ENCODE measurements at places on chromosomes 7 and 10. TPM values are rescaled to one million over a fixed set of nuclear protein-coding genes. Genes with fewer than 3 reads are reported as not detected.

Gene NACAD
- total RNA-seq = 7.9 TPM

DNA sequence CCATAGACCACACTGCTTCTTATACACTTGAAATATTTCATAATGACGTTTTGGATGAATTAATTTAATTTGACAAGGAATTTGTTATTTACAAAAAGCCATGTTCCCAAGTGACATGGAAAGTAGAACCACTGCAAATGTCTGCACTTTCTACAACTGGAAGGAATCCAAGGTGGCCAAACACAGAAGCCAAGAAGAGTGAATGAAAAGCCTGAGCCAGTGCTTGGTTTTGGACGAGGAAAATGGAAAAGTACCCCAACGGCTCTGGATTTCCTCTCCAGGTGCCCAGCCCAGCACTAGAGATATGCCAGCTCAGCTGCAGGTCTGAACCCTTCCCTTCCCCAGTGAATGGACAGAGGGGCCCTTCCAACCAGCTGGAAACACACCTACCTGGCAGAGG lies 279.4 kb downstream of the TNS3 start:
- no peak for DNase-seq

GRCh38 chr7:15621468-15621867 lies 59.7 kb upstream of the AGMO start:
- no peak for DNase-seq

Gene SDK1
- total RNA-seq = 2.3 TPM

Gene FAM25G
- total RNA-seq = not detected

DNA sequence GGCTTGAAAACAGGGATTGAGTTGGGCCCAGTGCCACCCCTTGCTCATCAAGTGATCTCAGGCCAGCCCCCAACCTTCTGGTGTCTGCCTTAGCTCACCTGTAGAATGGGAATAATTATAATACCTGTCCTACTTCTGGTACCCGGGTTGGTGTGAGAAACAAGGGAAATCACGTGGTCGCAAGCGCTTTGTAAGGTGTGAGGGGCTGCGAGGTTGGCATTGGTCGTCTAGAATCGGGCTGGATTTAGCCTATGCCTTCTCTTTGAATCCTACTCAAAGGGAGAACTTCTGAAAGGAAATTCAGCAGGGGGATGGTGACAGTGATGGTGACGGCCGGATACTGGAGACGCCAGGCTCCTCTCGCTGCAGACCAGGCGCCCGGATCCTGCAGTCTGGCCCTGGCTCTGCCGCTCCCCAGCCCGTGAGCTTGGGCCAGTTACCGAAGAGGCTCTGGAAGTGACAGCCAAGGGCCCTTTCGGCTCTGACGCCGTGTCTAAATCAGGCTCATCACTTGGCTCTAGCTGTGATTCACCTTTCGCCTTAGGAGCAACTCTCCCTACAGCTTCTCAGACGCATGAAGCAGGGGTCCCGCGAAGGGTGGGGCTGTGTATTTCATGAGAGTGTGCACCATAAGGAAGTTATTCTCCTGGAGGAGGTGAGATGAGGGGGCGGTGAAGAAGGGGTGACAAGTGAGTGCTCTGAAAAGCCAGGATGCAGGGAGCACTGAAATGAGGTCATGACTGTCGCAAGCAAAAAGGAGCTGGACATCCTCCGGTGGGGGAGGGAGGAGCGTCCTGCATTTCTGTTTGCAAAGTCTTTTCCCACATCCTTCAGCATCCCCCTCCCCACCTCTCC lies 4.0 kb upstream of the CREB5 start:
- no peak for DNase-seq

DNA sequence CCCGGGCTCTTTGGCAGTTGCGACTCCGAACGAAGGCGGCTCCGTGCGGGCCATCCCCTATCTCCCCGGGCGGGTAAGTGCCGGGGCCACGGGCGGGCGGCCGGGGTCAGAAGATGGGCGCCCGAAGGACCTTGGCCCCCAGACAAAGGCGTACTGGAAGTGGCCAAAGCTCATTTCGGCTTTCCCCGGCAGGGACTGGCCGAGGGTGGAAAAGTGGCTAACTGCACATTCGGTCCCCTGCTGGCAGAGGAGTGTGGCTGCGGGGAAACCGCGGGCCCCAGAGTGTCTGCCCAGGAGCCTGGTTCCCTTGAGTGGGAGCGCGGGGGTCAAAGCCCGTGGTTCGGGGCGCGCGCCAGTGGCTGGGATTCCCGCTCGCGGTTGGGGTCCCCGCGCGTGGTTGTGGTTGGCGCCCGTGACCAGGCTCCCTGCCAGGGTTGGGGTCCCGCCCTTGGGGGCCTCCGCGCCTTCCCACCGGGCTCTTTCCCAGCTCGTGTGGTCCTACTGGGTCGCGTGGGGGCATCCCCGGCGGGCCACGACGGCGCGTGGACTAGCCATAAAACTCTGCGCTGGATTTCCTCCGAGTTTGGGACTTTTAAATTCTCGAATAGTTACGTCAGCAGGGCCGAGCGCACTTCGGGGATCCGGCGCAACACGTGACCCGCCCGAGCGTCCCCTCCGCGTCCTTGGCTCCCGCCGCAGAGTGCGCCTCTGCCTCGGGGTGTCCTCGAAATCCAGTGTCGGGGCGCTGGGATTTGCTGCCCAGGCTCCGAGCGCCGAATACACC lies 124.4 kb downstream of the TACC2 start:
- DNase-seq = no peak

DNA sequence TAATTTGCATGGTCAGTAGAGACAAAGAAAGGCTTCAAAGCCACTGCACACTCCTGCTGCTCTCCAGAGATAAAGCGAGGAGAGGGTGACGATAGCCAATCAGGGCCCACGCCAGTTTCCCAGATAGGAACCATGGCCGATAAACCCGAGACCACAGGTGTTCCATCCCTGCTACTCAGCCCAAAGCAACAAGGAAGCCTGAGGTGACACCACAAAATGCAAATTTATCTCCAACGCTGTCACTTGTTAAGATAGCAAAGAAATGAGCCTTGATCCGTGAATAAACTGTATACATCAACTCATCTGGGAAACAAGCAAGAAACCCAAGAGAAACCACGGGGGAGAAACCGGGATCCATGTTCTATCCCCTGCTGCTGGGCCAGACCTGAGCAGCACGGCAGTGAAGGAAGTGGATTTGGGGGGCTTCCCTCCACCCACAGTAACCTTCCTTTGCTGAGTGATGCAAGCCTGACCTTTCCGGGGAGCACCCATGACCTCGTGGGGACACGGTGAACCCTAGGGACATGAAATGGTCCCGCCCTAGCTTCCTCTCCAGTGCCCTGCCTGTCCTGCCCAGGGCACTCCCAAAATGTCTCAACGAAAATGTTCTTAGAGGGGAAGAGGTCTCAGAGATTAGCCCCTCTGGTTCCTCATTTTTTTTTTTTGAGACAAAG lies 164.6 kb downstream of the PTPRN2 start:
- DNase-seq = no peak

GRCh38 chr10:31927884-31928548 lies 615 bp downstream of the ARHGAP12 start:
- DNase-seq = no peak

GRCh38 chr7:1761774-1762173 lies 91.7 kb downstream of the ELFN1 start:
- no peak for DNase-seq

DNA sequence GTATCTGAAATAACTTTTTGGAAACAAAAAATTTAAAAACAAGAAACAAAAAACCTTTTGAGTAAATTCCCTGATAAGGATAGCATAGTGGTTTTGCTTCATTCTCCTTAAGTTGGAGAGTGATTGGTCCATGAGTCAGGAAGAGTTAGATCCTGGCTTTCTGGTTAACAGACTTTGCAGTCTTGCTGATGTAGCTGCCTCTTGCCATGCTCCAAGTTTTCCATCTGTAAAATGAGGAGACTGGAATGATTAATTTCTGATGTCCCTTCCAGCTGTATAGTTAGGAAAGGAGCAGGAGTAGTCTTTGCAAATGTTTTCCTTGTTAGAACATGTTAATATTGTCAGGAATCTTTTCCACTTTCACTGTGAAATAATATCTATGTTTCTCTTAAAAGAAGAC lies 266.6 kb downstream of the DNAJB9 start:
- no peak for DNase-seq

DNA sequence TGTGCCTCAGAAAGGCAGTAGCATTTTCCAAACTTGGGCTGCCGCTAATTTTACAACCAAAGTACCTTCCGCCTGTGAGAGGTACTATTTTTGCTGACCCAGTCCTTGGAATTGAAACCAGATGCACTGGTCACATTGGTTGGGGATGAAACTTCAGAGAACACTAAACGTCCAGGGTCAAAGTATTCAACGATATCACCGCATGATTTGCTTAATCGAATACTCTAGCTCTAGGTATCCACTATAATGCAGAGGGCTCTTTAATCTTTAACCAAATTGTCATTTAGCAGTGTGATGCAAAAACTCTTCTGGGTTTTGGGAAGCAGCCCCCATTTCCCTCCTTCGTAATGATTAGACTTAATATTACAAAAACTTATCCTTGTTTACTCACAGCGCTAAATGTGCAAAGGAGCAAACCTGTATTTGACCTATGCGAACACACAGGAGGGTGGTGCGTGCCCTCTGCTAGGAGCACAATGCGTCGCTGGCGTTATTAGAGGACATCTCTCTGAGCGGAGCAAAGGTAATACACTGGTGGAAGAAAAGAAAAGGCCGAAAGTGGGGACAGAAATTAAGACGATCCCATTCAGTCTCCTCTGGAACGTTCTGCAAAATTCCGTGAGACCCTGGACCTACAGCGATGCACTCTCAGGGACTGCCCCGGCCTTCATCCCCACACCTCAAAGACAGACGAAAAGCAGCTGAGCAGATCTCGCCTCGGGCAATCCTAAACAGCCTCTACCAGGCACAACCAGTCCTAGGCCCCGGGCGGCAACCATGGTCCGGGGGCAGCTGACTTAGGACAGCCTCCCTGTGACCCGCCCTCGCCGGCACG lies 916 bp upstream of the EEPD1 start:
- DNase-seq = no peak
